ENCODE measurements at places on chromosomes 1 and 21. TPM values are rescaled to one million over a fixed set of nuclear protein-coding genes. Genes with fewer than 3 reads are reported as not detected.

LCE2A gene
- not detected for total RNA-seq

IER5 gene
- 19.6 TPM for total RNA-seq

ANGPTL3 gene
- 0.12 TPM for total RNA-seq

SLAMF9 gene
- total RNA-seq = not detected

PGLYRP3 gene
- not detected for total RNA-seq

HUNK gene
- total RNA-seq = 7.2 TPM

DNA sequence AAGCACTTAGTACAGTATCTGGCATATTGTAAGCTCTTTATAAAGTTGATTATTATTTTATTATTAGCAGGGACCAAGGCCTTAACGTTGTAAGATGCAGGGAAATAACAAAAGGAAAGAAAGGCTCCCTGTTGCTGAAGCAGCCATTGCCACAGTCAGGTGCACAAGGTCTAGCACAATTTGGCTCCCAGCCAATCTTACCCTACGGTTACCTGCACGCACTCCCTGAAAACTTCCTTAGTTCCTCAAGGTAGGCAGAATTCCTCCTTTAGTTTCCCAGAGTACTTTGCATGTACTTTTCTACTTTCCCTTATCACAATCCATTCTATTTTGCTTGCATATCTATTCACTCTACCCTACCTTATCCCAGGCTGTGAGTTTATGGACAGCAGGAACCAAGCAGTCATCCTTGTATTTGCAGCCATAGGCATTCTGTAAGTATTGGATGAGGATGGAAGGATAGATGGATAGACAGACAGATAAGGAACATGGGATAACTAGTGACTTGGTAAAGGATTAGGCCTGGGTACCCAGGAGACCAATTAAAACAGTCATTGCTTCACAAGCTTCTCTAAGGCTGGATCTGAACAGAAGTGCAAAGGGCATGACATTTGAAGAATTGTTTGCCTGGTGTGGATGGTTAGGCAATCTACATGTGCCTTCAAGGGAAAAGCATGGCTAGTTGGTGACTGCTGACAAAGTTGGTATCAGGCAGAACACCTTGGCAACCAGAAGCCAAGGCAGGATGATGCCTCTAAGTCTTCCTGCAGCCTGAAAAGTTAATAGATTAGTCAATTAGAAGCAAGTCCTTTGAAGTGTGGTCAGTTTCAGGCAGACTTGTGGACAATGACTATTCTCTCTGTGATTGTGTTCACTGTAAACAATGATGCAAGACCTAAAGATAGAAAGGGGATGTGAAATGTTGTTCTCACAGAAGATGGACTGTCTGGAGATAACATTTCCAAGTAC is 20.8 kb upstream of the JAK1 start:
- peak; percentile 46 for DNase-seq

- DNase-seq = no peak
These were observed 10.9 kb upstream of the UBR4 start for GRCh38 chr1:19220991-19221390.

GRCh38 chr1:182281541-182281940 is 110.0 kb downstream of the GLUL start:
- no peak for DNase-seq

GRCh38 chr1:23957096-23957495 is 2.5 kb upstream of the PNRC2 start:
- peak; percentile 87 for DNase-seq

DNA sequence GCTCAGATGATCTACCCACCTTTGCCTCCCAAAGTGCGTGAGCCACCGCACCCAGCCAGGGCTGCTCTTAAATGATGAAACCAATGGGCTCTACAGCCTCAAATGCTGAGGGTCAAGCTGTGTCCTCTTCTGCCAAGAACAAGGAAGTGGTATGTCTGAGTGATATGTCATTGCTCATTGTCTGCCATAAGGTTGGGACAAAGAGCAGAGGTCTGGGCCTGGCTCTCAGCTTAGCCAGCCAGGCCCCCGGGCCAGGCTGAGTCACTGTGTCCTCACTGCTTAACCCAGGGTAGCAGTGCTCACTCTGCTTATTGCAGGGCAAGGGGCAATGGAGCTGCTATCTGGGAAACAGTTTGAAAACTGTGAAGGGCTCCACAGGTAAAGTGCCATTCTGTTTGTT is 8.3 kb upstream of the ETS2 start:
- DNase-seq = no peak

DNA sequence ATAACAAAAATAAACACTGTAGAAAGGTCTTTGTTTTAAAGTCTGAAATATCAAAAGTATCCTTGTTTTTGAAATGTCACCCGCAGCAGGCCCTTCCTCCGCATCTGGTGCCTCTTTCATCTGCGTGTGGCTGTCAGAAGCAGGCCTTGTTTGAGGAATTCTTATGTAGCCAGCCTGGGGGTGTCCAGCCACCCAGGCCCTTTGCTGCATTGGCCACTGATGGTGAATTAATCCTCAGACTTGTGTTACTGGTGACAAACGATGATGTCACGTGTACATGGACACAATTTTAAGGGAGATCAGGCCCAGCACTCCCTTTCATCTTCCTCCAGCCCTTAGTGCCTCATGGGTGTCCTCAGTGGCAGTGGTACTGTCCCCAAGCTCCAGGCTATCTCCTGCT is 208.0 kb upstream of the GALNT2 start:
- no peak for DNase-seq

- DNase-seq = no peak
These were observed 66.7 kb downstream of the CCDC30 start for GRCh38 chr1:42529724-42530181.

- DNase-seq = no peak
These were observed 131.0 kb upstream of the LMO4 start for GRCh38 chr1:87197641-87198040.

DNA sequence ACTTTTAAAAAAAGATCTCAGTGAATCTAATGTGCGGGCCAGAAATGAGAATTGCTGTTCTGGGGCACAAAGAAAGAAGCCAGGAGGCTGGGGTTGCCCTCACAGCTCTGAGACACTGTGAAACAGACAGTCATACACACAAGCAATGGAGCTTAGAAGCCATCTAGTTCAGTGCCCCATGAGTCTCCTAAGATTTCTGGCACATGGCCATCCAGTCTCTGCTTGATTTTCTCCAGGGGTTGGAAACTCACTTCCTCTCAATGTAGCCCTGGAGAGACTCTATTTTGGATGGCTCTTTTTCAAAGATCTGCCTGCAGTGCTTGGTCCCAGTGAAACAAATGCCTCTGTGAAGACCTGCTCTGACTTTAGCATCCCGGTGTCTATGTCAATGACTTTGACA is 38.6 kb downstream of the KCNN3 start:
- no peak for DNase-seq

GRCh38 chr21:45401054-45401518 is 3.9 kb upstream of the COL18A1 start:
- no peak for DNase-seq

- DNase-seq = no peak
These were observed 1145.3 kb upstream of the B3GALT2 start for GRCh38 chr1:194331758-194332157.

DNA sequence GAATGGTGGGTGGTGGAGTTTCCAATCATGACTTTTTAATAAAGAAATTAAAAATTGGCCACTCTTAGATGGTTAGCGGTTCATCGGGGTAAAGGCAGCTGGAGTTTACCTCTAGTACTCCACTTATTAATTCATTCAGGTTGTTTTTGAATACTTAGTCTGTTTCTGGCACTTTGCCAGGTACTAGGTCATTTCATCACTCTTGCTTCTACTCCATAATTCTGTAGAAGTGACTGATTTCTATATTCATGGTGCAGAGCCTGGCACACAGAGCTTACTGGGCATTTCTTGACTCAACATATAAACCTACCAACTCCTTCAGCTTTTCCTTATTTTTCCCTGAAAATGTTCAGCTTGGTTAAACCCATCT is 31.5 kb downstream of the FOXD2 start:
- DNase-seq = no peak

GRCh38 chr21:46021978-46022544 is 40.5 kb downstream of the COL6A1 start:
- no peak for DNase-seq

DNA sequence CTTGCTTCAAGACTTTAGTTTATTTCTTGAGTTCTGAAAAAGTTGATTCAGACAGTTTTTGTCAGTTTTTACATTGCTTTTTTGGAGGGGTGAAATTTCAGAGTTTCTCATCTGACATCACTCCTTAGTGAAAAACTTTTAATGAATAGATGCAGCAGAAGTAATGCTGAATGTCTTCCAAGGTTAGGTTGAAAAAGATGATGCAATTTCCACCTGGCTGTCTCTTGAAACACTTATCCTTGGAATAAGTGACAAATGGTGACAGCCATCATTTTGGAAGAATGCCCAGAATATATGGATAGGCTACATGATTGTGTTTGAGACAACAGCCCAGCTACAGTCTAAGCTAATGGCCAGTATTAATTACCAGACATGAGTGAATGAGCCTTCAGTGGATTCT is 140.8 kb downstream of the ZNF644 start:
- DNase-seq = no peak

DNA sequence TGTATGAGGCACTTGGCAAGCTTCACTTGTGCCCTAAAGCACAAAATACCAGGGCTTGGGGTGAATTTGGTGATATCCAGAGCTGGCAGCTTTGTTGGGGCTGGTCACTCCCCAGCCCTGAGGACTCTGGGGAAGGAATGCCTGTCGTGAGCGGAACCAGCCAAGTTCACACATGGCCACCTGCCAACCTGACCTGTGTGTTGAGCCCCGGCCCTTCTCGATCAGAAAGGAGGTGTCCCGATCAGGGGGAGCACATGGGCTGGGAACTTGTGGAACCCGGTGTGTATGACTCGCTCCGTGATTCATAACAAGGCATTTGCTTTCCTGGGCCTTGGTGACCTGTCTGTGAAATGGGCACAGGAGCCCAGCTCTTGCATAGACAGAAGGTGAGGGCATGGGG is 43.1 kb downstream of the AGPAT3 start:
- no peak for DNase-seq

GRCh38 chr1:89629146-89629545 is 3.8 kb upstream of the LRRC8C start:
- DNase-seq = no peak

DNA sequence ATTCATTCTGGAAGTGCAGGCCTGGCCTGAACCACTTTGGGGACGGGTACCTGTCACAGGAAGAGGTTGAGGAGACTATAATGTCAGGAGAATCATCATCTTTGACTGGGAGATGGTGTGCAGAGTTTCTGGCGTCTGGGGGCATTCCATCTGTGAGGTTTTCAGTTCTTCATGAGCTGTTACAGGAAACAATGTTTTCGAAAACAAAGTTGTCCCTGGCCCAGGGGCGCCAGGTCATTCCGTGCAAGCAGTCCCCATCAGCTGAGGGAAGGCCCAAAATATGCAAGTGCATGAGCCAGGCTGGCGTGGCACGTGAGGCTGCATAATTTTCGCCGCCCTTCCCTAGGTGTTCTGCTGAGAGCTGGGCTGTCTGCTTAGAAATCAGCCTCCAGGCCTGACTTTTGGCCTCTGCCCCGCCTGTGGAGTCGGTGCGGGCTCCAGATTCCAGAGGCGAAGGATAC is 68.4 kb upstream of the ATP5PO start:
- DNase-seq = no peak

All from colonic mucosa (tissue), 4 donors.